Stimulated activated CD4-positive, alpha-beta T cell treated with anti-CD3 and anti-CD28 coated beads, Interleukin-1b, Interleukin-23, amount 100 ng/mL, for 24 hours (primary cell): ENCODE measurements at places on chromosomes 4 and X.

GRCh38 chr4:174859904-174860303, 30.9 kb upstream of the GLRA3 start:
- no peak for DNase-seq

DNA sequence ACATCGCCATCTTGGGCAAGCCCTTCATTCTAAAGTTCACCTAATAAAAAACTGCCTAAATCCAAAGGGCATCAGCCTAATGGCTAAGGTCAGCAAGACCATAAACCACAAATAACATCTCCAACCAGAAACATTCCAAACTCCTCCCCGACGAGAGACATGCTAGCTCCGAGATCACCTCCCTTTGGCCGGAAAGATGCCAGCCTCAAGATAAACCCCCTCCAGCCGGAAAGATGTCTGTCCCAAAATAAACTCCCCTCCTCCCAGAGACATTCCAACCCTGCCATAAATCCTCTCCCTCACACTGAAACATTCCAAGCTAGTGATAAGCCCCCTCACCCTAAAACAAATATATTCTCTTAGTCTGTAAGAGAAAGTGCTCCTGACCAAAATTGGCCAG, 13.3 kb upstream of the DYNLT3 start:
- DNase-seq = no peak

GRCh38 chr4:6963139-6963611, 53.5 kb downstream of the TBC1D14 start:
- DNase-seq = no peak

- no peak for DNase-seq
Measured at GRCh38 chr4:6606465-6607235, 31.7 kb downstream of the MAN2B2 start.

DNA sequence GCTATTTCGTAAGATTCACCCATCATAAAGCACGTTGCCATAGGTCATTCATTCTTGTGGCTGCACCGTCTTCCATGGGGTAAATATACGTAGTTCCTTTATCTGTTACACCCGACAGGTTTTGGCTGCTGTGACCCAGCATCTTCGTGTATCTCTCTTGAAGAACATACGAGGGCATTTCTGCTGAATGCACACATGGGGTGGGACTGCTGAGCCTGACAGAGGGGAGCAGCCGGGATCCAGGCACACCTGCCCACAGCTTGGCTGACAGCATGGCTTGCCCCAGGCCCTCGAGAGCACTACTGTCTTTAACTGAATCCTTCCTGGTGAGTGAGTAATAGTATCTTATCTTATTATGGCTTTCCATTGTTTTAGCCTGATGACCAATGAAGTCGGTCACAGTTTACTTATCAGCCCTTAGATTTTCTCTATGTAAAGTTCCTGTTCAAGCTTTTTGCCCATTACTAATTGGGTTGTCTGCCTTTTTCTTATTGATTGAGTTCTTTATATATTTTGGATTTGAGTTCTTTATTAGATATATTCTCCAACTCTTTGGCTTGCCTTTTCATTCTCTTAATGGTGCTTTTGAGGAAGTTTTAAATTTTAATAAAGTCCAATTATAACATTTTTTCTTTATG, 45.0 kb upstream of the MXD4 start:
- DNase-seq = no peak

DNA sequence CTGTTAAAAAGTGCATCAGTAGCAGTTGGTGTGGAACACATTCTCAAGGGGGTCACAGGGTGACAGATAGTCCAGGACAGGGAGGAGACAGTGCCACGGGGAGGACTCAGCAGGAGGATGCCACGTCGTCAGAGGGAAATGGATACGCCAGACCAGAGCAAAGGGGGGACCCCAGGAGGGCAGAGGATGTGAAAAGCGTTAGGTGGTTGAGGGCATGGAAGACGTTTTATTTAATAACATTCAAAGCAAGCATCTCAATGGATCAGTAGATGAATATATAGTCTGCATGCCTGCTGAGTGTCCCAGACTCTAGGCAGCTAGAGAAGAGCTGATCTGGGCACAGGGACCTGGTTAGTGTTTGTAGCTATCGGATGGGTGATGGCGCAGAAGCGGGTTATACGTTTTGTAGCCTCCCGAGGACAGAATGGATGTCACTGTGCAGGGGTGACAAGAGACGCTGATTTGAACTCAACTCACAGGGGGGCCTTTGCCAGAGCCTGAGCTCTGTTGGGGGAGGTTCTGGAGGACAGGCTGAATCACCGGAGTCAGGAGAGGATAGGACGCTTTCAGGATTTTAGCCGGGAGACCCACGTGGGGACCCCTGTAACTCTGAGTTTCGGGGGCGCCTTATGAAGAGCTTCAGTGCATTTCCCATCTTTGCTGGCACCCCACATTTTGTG, 81.3 kb downstream of the STOX2 start:
- no peak for DNase-seq

DNA sequence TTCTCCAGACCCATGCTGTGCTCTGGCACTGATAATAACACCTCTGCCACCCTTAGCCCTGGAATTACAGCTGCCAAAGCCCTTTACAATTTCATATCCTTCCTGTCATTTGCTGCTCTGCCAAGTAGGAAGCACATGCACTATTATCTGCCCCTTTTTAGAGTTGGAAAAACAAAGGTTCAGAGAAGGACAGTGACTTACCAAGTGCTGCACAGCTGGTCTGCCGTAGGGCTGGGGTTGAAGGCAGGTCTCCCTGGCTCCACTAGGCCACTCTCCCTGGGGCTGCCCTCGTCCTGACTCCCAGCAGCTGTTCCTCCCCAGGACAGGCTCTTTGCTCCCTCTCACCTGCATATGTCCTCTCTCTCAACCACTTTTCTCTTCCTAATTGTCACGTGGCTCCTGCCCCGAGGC, 73.4 kb downstream of the ANAPC4 start:
- no peak for DNase-seq

DNA sequence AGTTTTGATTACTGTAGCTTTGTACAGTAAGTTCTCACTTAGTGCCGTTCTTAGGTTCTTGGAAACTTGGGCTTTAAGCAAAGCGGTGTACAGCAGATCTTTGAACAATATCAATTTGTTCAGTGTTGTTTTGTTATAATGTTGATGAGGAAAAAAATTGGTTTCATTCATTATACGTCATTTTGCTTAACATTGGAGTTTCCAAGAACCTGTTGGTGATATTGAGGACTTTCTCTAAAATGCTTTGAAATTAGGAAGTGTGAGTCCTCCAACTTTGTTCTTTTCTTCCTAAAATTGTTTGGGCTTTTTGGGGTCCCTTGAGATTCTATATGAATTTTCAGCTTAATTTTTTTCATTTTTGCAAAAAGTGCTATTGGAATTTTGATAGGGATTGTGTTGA, 49.1 kb downstream of the STAG2 start:
- DNase-seq = no peak

DNA sequence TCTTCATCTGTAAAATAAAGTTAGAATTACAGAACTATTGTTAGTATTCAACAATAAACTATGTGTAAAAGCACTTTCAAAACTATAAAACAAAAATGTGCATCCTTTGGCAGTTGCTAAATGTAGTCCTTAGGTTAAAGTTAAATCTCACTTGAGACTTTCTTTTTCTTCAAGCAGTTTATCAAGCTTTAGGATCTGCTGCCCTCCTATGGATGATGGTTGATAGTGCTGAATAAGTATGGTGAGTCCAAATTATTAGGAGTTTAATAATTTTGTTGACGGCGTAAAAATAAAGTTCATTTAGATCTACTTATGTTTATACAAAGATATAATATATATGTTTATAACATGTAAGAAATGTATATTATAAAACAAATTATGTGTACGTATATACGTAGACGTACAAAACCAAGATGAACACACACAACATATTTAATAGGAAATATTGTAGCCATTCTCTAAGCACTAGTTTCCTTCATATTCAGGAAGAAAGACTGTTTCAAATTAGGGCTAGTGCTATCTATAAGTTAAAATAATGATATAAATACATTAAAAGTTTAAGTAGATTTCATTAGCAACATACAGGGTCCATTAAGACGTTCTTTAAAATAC, 22.3 kb downstream of the UGT2A2 start:
- no peak for DNase-seq

- no peak for DNase-seq
Measured at GRCh38 chrX:4930426-4930825, 1217.0 kb upstream of the PRKX start.

DNA sequence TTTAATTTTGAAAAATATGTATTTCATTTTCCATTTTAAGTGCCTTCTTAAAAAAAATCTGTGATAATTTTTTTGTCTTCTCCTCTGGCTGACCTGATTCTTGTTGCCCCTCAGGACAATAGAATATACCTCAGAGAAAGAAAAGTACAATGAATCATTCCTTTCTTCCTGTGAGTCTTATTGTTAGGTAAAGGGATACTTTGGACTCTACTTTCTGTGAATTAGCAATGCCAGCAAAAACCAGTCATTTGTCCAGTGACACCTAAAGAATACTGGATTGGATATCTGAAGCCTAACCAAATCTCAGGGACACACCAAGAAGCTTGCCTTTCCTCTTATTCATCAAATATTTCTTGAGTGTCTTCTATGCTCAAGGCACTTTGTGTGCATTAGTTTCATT, 102.1 kb downstream of the AREG start:
- DNase-seq = no peak

- no peak for DNase-seq
Measured at GRCh38 chr4:76153356-76153755, 5.2 kb upstream of the NUP54 start.

DNA sequence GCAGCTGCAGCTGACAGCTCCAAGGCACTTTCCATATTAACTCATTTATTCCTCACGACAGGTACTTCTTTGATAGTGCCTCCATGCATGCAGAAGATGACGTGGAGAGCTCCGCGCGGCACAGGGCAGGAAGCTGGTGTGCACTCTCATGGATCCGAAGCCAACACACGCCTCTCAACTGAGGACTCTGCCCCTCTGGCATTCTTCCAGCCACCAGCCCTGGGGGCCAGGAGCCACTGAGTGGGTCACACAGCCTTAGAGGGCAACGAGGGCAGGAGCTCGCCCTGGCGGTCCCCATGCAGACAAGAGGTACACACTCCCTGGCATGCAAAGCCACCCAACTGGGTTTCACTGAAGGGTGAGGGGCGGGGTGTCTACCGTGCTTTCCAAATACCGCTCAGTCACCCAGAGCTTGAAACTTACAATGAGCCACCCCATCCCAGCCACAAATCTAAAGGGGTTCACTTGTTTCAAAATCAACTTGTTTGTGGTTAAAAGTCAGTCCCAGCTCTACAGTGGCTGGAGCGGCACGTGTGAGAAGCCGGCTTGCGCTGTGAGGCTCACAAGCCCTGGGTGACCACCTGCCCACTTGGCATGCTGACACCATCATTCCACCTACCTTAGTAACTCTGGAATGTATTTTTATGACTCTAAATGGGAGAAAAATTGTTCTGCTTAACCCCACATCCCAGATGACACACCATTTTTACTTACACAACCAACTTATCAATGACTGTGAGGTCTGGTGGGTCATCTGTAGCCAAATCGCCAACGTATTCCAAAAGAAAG, 16.2 kb downstream of the NOP14 start:
- no peak for DNase-seq

GRCh38 chr4:95472534-95472933, 76.2 kb downstream of the UNC5C start:
- DNase-seq = no peak

DNA sequence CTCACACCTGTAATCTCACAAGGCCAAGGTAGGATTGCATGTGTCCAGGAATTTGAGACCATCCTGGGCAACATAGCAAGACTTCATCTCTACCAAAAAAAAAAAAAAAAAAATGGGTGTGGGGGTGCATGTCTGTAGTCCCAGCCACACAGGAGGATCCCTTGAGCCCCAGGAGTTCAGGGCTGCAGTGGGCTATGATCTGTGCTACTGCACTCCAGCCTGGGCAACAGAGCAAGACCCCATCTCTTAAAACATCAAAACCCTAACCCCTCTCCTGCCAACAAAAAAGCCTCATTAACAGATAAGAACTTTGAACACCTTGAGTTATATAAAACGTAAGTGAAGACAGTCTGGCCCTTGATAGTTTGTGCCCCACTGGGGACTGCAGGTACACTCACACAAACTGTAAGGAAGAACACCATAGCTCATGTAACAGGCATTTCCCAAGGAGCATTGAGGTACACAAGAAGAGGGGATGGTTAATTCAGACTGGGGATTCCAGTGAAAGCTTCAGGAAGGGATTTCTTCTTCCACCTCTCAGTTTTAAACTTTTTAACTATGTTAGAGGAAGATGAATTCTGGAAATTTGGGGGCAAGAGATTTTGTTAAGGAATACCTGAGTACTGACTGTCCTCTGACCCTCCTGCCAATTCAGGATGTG, 34.7 kb downstream of the RBPJ start:
- DNase-seq = no peak

DNA sequence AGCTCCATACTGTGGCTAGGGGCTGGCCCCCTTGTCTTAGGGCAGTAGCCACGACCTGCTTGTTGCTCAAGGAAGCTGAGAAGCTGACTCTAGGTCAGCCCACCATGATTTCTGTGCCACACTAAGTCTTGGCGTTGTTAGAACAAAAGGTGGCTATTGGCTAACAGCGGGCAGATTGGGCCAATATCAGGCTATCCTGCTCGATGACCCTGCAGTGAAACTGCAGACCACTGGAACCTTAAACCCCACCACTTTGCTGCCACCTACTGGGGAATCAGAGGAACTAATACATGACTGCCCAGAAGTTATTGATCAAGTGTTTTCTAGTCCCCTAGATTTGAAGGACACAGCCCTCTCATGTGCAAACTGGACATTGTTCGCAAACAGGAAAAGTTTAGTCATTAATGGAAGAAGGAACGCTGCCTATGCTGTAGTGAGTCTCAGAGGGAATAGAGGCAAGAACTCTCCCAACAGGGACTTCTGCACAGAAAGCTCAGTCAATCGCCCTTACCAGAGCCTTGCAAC, 17.0 kb upstream of the PAPSS1 start:
- no peak for DNase-seq

DNA sequence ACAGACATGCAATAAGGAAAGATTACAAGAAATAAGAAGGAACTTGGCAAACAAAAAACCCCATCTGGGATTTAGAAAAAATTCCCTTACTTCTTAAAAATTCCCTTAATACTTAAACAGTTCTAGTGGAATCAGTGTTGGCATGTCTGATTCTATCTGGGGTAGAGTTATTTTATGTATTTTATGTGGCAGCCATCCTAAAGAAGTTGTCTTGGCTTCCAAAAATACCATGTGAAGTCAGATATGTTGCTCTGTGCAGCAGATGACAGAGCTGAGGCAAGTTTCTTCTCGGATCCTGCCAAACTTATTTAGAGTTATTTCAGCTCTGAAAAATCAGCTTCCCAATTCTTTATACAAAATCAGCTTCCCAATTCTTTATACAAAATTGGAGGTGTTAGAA, 14.7 kb downstream of the YY2 start:
- DNase-seq = no peak
